LoVo (cell line): ENCODE measurements at places on chromosomes 1 and 21.

GRCh38 chr1:210360852-210361477 is 32.3 kb downstream of the HHAT start:
- DNase-seq = peak; percentile 19

GRCh38 chr21:46428987-46429710 is 29.5 kb upstream of the DIP2A start:
- DNase-seq = no peak

- DNase-seq = peak; percentile 58
Observed at GRCh38 chr1:229230140-229230892, 40.6 kb upstream of the RAB4A start.

DNA sequence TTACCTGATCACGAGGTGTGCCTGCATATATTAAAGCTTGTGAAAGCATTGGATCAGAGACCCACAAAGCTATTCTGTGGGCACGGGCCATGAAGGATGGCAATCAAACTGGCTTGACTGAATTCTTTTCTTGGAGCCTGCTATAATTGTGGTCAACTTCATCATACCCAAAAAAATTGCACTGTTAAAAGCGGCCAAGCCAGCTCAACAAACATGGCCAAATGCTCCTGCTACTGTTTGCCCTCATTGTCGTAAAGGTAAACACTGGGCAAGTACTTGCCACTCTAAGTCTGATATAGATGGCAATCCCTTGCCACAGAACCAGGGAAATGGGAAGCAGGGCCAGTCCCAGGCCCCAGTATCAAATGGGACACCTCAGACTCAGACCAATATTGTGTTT is 6.6 kb upstream of the GSTM5 start:
- no peak for DNase-seq

DNA sequence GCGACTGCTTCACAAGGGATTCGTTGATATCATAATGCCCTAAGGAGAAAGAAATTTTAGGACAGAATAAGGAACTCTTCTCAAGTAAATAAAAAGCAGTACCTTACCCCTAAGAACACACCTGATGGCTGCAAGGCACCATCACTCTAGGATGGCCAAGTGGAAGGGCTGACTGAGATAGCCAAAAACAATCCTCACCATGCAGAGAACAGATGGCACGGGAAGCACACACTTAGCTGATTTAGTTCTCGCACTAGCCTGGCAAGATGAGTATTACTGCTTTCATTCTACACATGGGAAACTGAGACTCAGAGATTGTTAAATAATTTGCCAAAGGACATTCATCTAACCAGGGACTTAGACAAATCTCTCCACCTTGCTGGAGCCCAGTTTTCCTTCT is 43.8 kb downstream of the STPG1 start:
- no peak for DNase-seq

- DNase-seq = no peak
Observed at GRCh38 chr1:181545395-181545794, 62.1 kb downstream of the CACNA1E start.

GRCh38 chr1:211829343-211830054 is 1.1 kb downstream of the LPGAT1 start:
- no peak for DNase-seq

- DNase-seq = peak; percentile 88
Observed at GRCh38 chr1:155250633-155251449, 4.4 kb downstream of the ENTREP3 start.
